ENCODE measurements at places on chromosomes 12 and 14. TPM values are rescaled to one million over a fixed set of nuclear protein-coding genes. Genes with fewer than 3 reads are reported as not detected.

Gene MSRB3
- total RNA-seq = 5.8 TPM

Gene SAMD15
- 0.72 TPM for total RNA-seq

Gene ZNF385A
- total RNA-seq = 23.4 TPM

Gene OASL
- 1.1 TPM for total RNA-seq

Gene MBD6
- 6.0 TPM for total RNA-seq

Gene FAR2
- 0.85 TPM for total RNA-seq

Gene TSPAN19
- not detected for total RNA-seq

Gene AREL1
- 31.6 TPM for total RNA-seq

Gene CERS5
- 26.7 TPM for total RNA-seq

Gene BRAP
- 21.9 TPM for total RNA-seq

Gene SLC10A1
- total RNA-seq = not detected

Gene LRTM2
- not detected for total RNA-seq

Gene CYP27B1
- 3.2 TPM for total RNA-seq

Gene RPGRIP1
- not detected for total RNA-seq

Gene POTEG
- not detected for total RNA-seq

Gene HOXC13
- not detected for total RNA-seq

Gene GPR162
- total RNA-seq = 0.72 TPM

Gene OTOGL
- total RNA-seq = not detected

Gene RFC5
- 14.5 TPM for total RNA-seq

Gene DHRS2
- total RNA-seq = not detected

Gene PRH2
- not detected for total RNA-seq

Gene HOXC12
- total RNA-seq = not detected

Gene ZNF384
- 6.4 TPM for total RNA-seq

Gene KRT72
- total RNA-seq = not detected

Gene CCDC177
- not detected for total RNA-seq

Gene KERA
- total RNA-seq = not detected

Gene KCNK13
- total RNA-seq = not detected

Gene AACS
- 50.4 TPM for total RNA-seq

Gene MAP3K12
- total RNA-seq = 4.7 TPM

Gene SMOC1
- 15.8 TPM for total RNA-seq

Gene CLEC4D
- not detected for total RNA-seq
